ENCODE measurements at places on chromosomes 2 and 18.

DNA sequence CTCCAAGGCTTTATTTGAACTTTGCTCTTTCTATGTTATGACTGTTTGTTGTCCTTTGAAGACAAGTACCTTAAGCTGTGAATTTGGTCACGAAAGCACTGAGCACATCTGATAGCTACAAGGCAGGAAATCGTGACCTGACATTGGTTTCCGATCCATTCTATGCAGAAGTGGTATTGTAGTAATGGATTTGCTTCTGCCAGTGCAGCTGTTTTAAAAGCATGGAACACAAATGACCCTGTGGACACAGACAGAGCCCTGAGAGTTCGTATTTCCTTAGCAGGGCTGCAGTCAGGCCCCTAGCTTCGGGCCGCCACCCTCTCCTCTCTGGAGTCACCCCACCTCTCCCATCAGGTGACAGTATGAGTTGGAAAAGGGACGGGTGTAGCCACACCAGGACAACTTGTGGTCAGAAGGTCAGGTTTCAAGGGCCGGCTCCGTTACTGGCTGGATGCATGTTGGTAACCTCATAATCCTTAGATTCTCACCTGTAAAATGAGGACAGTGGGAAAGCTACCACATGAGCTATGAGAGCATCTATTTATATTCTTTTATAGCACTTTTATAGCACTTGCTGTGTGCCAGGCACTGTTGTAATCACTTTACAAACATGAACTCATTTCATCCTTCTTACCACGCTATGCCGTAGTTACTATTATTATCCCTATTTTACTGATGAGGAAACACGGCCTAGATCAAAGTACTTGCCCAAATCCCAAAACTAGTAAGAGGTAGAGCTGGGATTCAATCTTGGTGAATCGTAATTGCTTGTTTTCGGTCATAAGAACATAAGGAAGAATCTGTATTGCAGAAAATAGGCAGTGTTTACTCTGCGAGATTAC is 70.2 kb downstream of the SPATS2L start:
- DNase-seq = no peak

GRCh38 chr2:23695214-23695889 is 231.6 kb downstream of the ATAD2B start:
- no peak for DNase-seq

DNA sequence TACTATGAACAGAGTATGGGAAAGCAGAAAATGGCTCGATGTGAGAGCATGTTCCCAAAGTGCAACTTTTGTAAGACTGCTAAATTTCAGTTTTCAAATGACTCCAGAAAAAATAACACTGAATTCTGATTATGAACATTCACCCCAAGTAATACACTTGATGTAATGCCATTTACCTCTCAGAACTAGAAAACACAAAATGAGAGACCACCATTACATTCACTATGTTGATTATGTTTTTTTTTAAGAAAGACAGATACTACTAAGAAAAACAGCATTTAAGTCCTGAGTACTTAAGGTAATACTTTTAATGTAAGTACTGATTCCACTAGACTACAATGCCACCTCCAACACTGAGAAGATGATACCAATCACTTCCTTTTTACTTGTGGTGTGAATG is 38.5 kb downstream of the SFT2D3 start:
- no peak for DNase-seq

DNA sequence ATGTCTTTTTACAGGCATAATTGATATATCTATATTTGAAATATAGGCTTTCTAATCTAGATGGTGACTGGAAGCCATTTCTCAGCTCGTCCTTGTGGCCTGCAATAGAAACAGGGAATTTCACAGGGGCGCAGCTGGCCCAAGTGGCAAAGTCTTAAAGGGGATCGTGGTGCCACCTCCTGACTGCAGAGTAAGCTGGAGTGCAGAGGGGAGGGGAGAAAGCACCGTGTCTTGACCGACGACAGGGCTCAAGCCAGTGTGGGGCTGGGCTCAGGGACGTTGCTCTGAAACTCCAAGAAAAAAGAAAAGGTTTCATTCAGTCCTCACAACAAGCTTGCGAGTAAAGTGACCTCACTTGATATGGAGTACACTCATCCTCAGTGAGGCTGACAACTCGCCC is 255.1 kb downstream of the DCDC2C start:
- DNase-seq = no peak

DNA sequence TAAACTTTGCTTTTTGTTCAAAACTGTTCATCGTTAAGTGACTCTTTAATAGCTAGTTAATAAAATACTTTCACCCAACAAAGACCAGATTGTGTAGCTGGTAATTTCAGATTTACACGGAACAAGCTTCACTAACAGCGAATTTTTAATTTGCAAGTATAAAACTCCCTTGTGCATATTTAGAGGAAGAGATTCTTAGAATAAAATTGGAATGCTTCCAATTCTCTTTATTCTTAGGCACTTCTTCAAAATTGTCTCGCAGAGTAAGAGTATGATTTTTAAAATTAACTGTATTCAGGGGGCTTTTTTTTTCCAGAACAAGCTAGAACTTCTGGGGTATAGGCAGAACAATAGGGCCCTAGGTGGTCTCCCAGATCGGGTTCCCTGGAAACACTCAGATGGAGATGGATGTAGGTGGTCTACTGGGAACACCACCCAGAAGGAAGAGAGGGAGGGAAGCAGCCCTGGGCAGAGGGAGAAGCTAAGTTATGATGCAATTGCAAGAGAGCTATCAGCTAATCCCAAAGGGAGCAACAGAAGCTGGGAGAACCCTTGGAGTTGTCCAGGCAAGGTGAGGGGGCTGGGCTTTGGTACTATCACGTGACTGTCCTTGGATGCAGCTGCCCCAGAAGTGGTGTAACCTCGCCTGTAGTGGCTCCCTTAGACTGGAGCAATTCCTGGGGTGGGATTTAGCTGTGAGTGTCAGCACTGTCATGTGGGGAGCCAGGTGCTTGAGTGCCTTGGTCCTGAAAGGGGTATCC is 151.7 kb upstream of the ASB18 start:
- no peak for DNase-seq

DNA sequence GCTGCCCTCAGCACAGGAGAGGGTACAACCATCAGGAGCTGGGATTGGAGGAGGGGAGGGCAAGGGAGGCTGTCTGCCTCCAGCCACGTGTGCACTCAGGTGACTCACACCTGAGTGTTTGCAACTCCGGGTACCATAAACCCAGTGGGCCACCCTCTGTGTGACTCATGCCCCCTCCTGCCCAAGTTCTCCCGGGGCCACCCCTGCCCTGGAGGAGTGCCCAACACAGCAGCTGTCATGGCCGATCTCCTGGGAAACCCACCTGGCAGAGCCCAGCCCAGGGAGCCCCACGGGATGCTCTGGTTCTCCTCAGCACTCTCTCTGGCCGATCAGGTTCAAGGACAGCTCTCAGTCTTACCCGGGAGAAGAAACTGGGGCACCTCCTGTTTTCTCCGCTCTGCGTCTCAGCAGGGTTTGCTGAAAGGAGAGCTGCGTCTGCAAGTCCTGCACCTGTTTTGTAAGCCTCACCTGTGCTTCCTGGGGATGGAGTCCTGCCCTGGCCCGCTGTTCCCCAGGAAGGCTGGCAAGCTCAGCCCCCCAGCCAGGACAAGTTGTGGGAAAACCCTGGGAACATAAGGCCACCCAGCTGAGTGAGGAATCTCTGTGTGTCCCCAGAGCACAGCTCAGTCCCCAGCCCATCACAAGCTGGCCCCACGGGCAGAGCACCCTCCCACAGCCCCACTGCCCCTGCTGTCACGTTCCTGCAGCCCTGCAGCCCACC is 44.0 kb upstream of the UBE2F start:
- no peak for DNase-seq

GRCh38 chr18:12046751-12047335 is 46.8 kb upstream of the ANKRD62 start:
- DNase-seq = no peak

DNA sequence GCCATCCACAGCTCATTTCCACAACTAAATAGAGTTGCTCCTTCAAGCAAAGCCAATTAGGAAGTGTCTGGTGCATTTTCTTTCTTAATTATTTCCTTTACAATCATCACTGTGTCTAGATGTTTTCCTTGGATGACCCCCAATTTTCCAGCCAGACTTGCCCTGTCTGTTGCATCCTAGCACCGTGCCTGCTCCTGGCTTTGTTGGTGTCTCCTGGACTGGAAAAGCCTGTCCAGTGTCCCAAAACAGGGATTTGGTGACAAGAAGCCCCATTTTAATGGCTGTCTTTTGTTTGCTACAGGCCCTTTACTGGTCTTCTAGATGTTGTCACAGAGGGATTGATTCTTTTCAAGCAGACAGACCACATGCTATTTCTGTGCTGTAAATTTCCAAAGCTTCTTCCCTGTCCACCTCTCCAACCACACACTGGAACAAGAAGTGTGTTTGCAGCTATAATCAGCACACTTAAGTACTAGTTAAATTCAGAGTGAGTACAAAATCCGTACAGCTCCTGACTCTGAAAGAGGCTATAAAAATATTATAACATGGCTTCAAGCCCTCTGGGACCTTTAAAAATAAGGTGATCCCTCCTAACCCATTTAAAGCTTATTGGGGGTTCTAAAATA is 38.4 kb downstream of the RNF144A start:
- no peak for DNase-seq

GRCh38 chr2:192236136-192236535 is 41.4 kb upstream of the TMEFF2 start:
- DNase-seq = no peak

DNA sequence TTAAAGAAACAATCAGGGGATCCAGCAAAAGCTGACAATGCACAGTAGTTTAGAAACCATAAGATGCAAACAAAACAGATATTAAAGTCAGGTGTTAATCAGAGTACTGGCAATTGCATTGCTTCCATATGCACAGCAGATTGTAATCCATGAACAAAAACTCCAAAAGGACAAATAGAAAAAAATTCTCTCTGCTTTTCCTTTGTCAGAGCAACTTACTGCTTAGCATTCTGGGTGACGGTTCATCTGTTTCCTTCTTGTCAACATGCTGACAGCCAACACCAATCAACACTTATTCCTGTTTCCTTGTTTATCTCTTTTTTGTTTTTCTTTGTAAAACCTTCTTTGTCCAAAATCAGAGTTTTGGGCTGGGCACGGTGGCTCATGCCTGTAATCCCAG is 473.1 kb downstream of the XIRP2 start:
- DNase-seq = no peak

GRCh38 chr2:579351-579886 is 97.8 kb downstream of the TMEM18 start:
- DNase-seq = no peak

GRCh38 chr2:158120664-158121641 is 19.3 kb downstream of the UPP2 start:
- DNase-seq = no peak

DNA sequence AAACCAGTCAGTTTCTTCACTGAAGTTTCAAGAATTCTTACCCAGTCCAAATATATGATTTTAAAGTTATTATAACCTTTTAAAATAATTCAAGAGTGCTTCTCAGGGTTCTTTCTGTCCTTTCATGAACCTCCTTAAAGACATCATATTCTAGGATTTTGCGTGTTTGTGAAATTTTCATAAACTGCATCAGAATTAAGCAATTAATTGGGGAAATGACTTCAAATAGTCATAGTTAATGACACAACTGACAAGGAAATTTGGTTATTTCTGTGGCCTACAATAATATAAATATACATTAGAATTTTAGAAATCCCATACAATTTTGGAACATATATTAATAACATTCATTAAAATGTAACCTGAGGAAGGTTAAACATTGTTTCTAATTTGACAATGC is 10.5 kb downstream of the CYP27A1 start:
- DNase-seq = no peak

DNA sequence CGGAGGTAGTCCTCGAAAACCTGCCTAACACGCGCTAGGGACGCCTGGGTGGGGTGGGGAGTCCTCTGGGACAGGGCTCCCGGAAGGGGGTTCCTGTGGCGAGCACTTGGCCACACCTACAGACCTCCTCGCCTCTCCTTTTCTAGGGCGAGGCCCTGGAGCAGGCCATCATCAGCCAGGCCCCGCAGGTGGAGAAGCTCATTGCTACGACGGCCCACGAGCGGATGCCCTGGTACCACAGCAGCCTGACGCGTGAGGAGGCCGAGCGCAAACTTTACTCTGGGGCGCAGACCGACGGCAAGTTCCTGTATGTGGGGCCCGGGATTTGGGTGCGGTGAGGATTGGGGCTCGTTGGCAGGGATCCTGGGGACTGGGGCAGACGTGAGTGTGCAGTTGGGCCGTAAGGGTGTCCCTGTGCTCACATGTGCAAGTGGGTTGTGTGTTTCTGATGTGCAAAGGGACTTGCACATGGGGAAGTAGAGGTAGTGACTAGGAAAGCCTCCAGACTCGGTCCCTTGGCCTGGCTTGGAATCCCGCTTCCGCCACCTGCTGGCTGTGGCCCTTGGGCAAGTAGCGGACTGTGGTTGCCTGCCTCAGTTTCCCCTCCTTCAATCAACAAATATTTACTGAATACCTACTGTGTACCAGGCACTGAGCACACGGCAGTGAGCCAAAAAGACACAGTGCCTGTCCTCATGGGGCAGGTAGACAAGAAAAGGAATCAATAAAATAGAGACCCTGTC is 11.7 kb downstream of the ZAP70 start:
- no peak for DNase-seq

- DNase-seq = no peak
Measured at GRCh38 chr2:85259101-85259590, 68.6 kb downstream of the TGOLN2 start.

Data from iPS-NIHi11 (cell line).